GM04503 (cell line): ENCODE measurements at places on chromosomes 4 and X.

DNA sequence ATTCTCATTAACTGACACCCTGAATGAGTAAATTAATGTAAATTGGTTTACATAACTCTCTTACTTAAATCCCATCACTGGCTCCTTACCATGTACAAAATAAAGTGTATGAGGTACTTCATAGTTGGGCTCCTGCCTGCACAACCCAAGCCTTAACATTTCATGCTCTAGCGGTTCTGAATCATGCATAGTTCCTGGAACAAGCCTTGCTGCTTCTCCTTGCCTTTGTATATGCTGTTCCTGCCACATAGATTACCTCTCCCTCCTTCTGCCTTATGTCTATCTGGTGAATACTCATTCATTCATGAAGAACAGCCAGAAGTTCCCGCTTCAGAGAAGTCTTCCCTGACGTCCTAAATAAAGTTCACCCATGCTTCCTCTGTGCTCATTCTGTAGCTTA lies 594.7 kb downstream of the SMARCA1 start:
- no peak for DNase-seq

- no peak for DNase-seq
Observed at GRCh38 chr4:76666944-76667532, 230.9 kb downstream of the SOWAHB start.

- DNase-seq, result no peak
Observed at GRCh38 chrX:46588263-46588662, 14.7 kb downstream of the CHST7 start.

DNA sequence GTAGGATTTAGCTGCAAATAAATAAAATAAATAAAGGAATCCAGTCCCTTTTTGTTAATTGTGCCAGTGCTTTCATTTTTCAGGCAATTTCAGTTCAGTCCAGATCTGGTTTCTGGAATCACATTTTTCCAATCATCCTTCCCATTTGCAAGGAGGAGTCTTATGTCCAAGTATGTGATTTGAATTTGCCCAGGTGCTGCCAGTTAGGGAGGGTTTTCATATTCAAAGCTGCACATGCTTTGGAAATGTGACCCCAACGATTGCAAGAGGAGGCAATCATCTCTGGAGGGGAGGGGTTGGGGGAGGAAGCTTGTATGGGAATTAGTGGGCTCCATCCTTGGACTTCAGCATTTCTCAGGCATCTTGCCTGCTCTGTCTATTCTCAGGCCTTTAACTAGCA lies 4.4 kb downstream of the PLAC1 start:
- no peak for DNase-seq

DNA sequence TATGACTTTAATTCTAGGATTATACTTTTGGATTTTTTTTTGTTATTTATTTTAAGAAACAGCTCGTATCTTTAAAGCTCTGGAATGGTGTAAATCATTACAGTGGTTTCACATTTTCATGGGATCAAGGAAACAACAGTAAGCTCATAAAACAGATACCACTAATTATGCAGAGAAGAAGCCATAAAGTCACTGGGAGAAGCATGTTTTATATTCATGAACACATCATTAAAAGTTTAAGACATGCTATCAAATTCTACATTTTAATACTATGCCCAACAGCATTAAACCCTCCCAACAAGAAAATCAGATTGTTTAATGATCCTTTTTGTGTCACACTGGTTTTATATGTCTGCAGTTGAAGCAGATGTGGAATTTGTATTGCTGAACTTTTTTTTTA lies 149.9 kb downstream of the FBXO8 start:
- DNase-seq, result no peak

GRCh38 chr4:172648471-172648870 lies 520.1 kb upstream of the GALNT7 start:
- DNase-seq, result no peak

GRCh38 chrX:50470103-50471031 lies at the start of gene DGKK:
DGKK (minus strand) TSS chrX:50470825; CDS start chrX:50470678, 147 bp downstream.
- no peak for DNase-seq
